ENCODE measurements at places on chromosomes 2 and 18.

- no peak for DNase-seq
These were observed 17.3 kb downstream of the BMP10 start for GRCh38 chr2:68853915-68854314.

DNA sequence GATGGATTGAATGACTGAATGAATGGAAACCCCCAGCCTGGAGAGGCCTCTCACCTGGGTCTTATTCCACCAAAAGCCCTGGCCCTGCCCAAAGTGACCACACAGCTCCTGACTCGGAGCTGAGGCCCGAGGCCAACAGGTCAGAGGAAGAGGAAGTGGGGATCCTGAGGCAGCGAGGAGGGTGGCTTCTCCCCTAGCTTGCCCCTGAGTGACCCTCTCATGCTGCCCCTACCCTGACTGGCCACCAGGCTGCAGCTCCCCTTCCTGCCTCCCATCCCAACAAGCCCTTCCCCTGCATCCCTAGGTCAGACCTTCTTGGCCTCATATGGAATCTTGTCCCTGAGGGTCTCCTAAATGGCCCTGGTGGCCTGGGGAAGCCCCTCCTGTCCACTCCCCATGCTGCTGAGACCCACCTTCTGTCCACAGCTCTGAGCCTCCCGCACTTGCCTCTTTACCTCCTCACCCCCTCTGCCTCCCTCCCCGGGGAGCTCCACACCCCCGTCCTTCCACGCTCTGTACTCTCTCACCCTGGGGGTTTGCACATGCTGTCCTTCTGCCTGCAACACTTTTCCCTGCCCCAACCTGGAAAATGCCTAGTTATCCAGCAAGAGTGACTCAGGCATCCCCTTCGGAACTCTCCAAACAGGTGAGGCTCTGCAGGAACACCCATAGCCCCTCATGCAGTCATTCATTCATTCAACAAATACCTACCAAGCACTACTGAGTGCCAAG is 134.8 kb upstream of the HDAC4 start:
- DNase-seq = no peak

DNA sequence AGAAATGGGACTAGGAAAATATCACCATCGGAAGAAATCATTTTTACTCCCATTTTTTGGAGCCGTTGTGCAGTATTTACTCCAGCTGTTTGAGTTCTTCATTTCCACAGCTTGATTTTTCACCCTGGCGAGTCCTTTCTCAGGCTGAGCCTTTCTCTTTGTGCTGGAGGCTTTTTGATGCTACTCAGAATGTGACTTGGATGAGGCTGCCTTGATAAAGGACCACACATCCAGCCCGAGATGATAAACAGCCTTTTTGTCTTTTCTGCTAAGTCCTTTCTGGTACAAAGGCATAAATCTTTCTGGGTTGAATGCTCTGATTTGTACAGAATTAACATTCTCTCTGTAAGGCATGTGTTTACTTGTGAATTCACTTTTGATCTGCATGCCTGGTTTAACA is 17.6 kb upstream of the CTDP1 start:
- no peak for DNase-seq

GRCh38 chr2:155377266-155377680 is 678.8 kb downstream of the KCNJ3 start:
- DNase-seq = no peak

- DNase-seq = peak; percentile 6
These were observed 946.9 kb upstream of the SOX11 start for GRCh38 chr2:4745056-4745991.

- DNase-seq = no peak
These were observed 12.1 kb downstream of the SH3RF3 start for GRCh38 chr2:109141006-109141600.

DNA sequence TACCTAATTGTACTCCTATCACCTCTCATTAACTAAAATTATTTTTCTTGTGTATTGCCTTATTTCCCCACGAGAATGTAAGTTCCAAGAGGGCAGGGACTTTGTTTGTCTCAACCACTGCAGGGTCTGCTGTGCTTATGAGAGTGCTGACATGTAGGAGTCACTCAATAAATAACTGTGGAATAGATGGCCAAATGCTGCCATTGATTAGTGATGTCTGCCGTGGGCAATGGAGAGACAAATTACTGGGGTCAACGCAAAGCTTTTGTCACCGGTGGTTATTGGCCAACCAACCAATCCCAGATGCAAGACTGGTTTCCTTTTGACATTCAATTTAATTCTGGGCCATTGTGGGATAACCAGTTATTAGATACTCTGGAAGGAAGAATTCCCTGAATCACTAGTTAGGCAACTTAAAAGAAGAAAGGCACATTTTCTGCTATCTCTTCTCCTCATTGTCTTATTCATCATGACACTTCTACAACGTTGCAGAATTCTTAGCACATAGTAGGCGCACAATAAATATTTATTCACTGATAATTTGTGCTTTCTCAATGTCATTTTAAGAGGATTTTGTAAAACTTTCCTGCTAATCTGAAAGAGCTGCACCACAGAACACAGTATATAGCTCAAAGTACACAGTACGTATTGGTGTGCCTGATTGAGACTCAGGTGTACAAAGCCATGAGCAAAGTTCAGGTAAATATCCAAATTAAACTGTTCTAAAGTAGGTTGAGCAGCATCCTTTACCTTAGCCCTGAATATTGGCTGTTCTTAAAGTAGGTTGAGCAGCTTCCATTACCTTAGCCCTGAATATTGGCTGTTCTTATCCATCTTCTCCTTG is 95.9 kb downstream of the ACTR3 start:
- no peak for DNase-seq

DNA sequence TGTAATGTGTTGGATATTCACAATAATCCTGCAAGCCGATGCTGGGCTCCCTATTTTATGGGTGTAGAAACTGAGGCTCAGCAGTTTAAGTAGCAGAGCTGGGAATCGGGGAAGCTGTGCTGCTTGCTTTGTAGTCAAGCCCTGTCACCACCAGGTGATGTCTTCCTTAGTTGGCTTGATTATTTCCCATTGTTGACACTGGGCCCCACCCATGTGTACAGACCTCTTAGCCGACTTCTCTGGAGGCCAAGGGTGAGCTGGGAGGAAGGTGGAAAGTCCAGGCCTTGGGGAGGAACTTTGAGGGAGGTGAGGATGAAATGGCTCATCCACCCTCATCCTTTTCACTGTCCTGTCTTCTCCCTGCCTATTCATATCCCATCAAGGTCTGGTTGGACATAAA is 60.0 kb downstream of the CAPN13 start:
- DNase-seq = no peak

DNA sequence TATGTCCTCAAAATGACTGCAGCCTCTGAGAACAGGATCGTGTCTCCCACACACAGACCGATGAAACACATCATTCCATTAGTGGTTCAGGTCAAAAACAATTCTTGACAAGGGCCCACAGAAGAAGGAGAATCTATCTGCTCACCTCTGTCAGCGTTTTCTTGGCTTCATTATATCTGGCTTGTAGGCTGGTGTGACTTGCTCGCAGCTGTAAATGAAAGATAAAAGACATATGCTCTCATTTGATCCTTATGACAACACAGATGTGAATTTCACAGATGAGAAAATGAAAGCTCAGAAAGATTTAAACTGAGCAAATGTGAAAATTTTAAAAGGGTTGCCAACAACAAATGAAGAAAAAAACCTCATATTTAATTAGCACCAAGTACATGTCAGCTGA is 61.6 kb downstream of the CCDC93 start:
- DNase-seq = no peak

GRCh38 chr2:96175951-96176350 is 30.7 kb upstream of the DUSP2 start:
- no peak for DNase-seq

GRCh38 chr2:130987519-130988425 is 105.5 kb downstream of the FAM168B start:
- no peak for DNase-seq

- no peak for DNase-seq
These were observed 102.1 kb downstream of the SNTG2 start for GRCh38 chr2:1052771-1053191.

DNA sequence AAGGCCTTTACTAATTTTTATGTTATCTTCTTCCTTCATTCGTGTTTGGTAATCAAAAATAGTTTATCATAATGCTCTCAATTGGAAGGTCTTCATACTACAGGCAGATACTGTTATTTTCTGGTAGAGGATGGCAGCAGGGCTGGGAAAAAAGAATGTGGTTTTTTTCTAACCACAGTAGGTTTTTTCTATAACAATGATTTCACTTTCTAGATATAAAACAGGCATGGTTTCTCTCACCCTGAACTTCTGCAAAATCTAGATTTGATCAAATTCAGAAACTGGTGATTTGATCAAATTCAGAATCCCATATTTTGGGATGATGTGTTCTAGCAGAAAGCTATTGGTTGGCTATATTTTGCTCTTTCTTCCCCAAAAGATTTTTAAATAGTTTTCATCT is 27.6 kb downstream of the BCL11A start:
- DNase-seq = no peak

DNA sequence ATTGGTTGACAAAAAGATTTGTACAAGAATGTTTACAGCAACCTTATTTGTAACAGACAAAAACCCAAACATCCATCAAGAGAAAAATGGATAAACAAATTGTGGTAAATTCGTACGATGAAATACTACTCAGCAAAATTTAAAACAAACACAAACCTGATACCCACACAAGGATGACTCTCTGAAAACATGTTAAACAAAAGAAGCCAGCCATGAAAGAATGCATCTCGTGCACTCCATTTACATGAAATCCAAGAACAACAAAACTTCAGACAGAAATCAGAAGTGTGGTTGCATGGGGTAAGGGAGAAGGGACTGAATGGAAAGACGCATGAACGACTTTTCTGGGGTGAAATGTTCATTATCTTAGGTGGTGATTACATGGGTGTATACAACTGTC is 93.4 kb downstream of the SLC25A12 start:
- no peak for DNase-seq
